Left lung (tissue), 14 donors: ENCODE measurements at places on chromosomes 5 and 9.

GRCh38 chr9:96680812-96681499 is 25.8 kb upstream of the PRXL2C start:
- peaks cover 10% of the 10 kb centered on the region for H3K27me3 ChIP-seq
- H3K4me1 ChIP-seq = no peaks in the 10 kb centered on the region
- DNase-seq = no peak
- H3K27ac ChIP-seq = no peak overlapping the region
- no peaks in the 10 kb centered on the region for H3K36me3 ChIP-seq
- no peak overlapping the region for H3K4me3 ChIP-seq

GRCh38 chr5:136006761-136007251 is 22.0 kb upstream of the TGFBI start:
- no peak overlapping the region for H3K27ac ChIP-seq
- peaks cover 12% of the 10 kb centered on the region for H3K4me1 ChIP-seq
- H3K36me3 ChIP-seq = no peaks in the 10 kb centered on the region
- H3K4me3 ChIP-seq = no peak overlapping the region

GRCh38 chr5:180817893-180818674 is 15.5 kb upstream of the MGAT1 start:
- no peak overlapping the region for H3K4me3 ChIP-seq
- peaks cover 63% of the 10 kb centered on the region for H3K4me1 ChIP-seq
- H3K36me3 ChIP-seq = peaks cover 4% of the 10 kb centered on the region

- H3K4me1 ChIP-seq = peaks cover 5% of the 10 kb centered on the region
- H3K27me3 ChIP-seq = no peaks in the 10 kb centered on the region
- no peak overlapping the region for H3K4me3 ChIP-seq
- no peaks in the 10 kb centered on the region for H3K36me3 ChIP-seq
- no peak for DNase-seq
- H3K27ac ChIP-seq = no peak overlapping the region
Observed at GRCh38 chr5:143311428-143311827, 92.1 kb downstream of the NR3C1 start.

- H3K27me3 ChIP-seq = no peaks in the 10 kb centered on the region
- H3K36me3 ChIP-seq = no peaks in the 10 kb centered on the region
- H3K4me3 ChIP-seq = no peak overlapping the region
- H3K27ac ChIP-seq = no peak overlapping the region
- DNase-seq = no peak
Observed at GRCh38 chr5:37055383-37055990, 178.9 kb downstream of the NIPBL start.
